Keratinocyte (primary cell): ENCODE measurements at places on chromosomes 1 and 21. TPM values are rescaled to one million over a fixed set of nuclear protein-coding genes. Genes with fewer than 3 reads are reported as not detected.

The LMOD1 gene
- 0.01 TPM in 1 of 3 replicates, not detected in the others for polyA plus RNA-seq

The AK4 gene
- polyA plus RNA-seq = 70.8 to 90.0 TPM (median 77.8 TPM) in 3 replicates

The FBXO2 gene
- 42.2 to 83.7 TPM (median 65.9 TPM) in 3 replicates for polyA plus RNA-seq

The PGLYRP3 gene
- 0.93 to 1.9 TPM (median 1.0 TPM) in 3 replicates for polyA plus RNA-seq

GRCh38 chr1:207519505-207520399 lies 23.8 kb downstream of the CR1 start:
- no peak overlapping the region for H3K4me3 ChIP-seq
- no peak for DNase-seq
- no peaks in the 10 kb centered on the region for H3K27me3 ChIP-seq

DNA sequence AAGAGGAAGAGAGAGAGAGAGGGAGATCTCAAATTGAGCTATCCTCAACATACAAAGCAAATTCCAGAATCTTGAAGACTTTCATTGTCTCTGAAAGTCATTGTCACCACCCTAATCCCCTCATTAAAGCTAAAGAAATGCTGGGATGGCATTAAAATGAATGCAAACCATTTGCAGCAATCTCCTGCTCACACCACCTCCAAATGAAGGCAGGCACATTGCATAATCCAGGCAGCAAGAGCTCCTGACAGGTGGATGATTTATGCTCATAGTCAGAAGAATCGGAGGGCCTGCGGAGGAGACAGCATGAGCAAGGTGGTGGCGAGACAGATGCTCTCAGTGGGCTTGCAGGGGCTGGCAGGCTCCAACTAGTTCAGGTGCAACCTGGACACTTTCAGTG lies 90.2 kb downstream of the ESRRG start:
- no peak overlapping the region for H3K4me3 ChIP-seq
- no peak overlapping the region for H3K27ac ChIP-seq
- no peaks in the 10 kb centered on the region for H3K36me3 ChIP-seq
- no peaks in the 10 kb centered on the region for H3K27me3 ChIP-seq
- no peaks in the 10 kb centered on the region for H3K4me1 ChIP-seq

DNA sequence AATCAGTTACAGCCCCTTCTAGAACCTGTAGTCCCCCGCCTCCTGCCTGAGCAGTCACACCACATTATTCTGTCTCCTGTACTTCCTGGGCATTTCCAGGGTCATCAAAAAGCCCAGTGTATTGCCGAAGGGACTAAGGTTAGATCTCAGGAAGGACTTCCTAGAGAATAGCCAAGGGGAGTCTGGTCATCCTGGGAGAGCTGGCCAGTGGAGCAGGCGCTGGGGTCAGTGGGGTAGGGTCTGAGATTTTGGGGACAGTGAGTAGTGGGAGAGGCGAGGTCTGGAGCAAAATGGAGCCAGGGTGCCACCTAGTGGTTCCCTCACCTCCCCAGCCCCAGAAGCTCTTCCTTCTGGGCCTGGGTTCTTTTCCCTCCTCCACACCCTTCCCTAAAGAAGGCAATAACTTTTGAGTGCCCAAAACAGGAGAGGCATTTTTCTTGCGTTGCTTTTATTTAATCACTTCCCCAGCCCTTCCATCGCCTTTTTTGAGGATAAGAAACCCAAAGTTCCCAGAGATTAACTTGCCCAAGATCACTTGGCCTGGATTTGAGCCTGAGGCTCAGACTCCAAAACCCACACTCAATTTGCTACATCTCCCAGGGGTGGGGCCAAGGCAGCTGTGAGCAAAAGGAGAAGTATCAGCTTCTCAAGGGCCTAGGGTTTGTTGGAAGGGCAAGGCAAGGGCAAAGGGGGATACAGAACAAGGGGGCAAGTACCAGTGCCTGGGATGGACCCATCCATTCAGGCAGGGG lies 7.3 kb upstream of the PMVK start:
- H3K27me3 ChIP-seq = no peaks in the 10 kb centered on the region
- H3K4me1 ChIP-seq = peaks cover 3% of the 10 kb centered on the region
- H3K4me3 ChIP-seq = no peak overlapping the region
- H3K27ac ChIP-seq = no peak overlapping the region
- no peaks in the 10 kb centered on the region for H3K36me3 ChIP-seq

GRCh38 chr1:32486463-32487113 lies 21.7 kb downstream of the ZBTB8B start:
- H3K4me1 ChIP-seq = no peaks in the 10 kb centered on the region
- no peak for DNase-seq
- H3K4me3 ChIP-seq = no peak overlapping the region
- H3K36me3 ChIP-seq = no peaks in the 10 kb centered on the region

DNA sequence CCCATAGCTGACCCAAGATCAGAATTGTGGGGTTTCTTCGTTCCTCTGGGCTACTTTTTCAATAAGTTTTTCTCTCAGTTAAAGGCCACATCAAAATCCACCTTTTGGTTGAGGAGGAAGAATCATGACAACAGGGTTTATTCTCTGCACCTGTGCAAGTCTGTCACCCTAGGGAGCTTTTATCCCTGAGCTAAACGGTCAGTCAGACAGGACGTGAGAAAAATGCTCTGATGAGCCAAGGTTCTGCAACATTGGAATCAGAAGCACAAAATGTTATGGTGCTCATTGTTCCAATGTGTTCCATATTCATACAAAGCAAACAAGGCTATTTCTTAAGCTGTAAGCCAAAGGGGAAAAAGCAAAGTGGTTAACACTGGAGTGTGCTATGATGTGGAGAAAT lies 7.4 kb upstream of the ERICH3 start:
- no peaks in the 10 kb centered on the region for H3K4me1 ChIP-seq
- H3K36me3 ChIP-seq = no peaks in the 10 kb centered on the region
- H3K27ac ChIP-seq = no peak overlapping the region
- no peaks in the 10 kb centered on the region for H3K27me3 ChIP-seq
- DNase-seq = no peak

- no peaks in the 10 kb centered on the region for H3K27me3 ChIP-seq
- H3K27ac ChIP-seq = peak overlapping the region; percentile 92
- no peaks in the 10 kb centered on the region for H3K36me3 ChIP-seq
- peaks cover 26% of the 10 kb centered on the region for H3K4me1 ChIP-seq
- no peak overlapping the region for H3K4me3 ChIP-seq
- peak; percentile 79 for DNase-seq
Observed at GRCh38 chr1:177585302-177586220, 384.3 kb downstream of the SEC16B start.

DNA sequence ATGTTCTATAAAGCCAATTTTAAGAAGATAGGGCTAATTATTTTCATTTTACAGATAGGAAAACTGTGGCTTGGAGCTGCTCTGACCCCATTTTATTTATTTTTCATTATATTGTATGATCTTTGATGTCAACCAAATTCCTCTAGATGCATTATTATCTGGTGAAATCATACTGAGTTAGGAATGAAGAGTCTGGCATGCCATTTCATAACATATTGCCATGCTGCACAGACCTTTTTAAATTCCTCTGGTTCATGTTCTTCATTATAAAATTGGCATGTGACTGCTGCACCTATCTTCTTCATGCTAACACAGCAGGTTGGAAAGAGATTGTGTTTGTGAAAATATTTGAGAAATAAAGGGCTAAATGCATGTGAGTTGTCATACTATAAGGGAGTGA lies 12.7 kb downstream of the PRRX1 start:
- no peak overlapping the region for H3K4me3 ChIP-seq
- H3K4me1 ChIP-seq = no peaks in the 10 kb centered on the region
- no peak for DNase-seq
- H3K36me3 ChIP-seq = no peaks in the 10 kb centered on the region

DNA sequence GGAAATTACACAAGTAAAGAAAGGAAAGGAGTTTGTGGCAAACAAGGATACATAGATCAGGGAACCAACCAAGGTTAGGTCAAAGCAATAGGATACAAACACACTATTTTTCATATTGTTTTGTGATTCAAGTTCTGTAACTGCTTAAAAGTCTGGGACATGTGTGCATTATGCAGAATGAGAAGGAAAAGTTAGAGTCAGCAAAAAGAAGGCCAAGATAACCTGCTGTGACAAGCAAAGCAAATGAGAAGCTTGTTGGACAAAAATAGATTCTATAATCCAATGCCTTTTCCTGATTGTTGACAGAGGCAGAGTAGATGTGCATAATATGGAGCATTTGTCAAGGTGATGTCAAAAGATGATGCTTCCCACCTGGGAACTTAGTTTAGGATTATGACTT lies 556.0 kb upstream of the CXADR start:
- H3K4me3 ChIP-seq = no peak overlapping the region
- H3K36me3 ChIP-seq = no peaks in the 10 kb centered on the region
- H3K27me3 ChIP-seq = no peaks in the 10 kb centered on the region
- no peaks in the 10 kb centered on the region for H3K4me1 ChIP-seq

- no peak overlapping the region for H3K4me3 ChIP-seq
- H3K4me1 ChIP-seq = no peaks in the 10 kb centered on the region
- H3K27me3 ChIP-seq = peaks cover 38% of the 10 kb centered on the region
- H3K36me3 ChIP-seq = no peaks in the 10 kb centered on the region
- no peak overlapping the region for H3K27ac ChIP-seq
Observed at GRCh38 chr1:231201979-231202633, 38.9 kb upstream of the GNPAT start.
